ENCODE measurements at places on chromosomes 5 and 9.

DNA sequence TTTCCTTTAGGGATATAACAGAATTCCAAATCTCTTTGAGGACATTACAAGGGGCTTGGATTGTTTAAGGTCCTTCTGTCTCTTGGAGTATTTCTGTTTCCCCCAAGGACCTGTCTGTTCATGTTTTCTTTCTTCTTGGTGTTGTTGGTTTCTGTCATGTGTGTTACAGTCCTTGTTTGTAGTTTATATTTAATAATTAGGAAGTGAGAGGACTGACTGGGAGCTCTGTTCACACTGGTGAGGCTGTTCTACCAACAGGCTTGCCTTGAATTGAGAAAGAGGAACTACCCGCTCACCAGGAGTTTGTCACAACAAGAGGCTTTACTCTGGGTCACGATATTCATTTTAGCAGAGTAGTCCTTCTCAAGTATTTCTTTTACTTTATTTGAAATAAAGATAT is 119.2 kb upstream of the SV2C start:
- no peak for DNase-seq

DNA sequence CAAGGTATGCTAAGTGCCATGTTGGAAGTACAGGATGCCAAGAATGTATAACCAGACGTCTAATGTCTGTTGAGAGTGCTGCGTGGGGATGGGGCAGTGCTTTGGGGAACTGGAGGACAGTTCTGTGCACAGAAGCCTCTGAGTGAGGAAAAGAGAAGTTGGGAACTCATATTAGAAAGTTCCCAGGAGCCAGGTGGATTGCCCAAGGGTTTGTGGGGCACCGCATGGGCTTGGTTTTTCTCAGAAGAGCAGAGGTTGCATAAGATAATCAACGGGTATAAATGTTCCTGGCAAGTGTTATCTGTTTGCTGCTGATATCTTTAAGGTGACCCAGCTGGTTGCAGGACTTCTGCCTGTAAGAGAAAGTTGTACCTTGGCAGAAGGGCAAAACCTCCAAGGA is 13.1 kb downstream of the HRH2 start:
- no peak for DNase-seq

DNA sequence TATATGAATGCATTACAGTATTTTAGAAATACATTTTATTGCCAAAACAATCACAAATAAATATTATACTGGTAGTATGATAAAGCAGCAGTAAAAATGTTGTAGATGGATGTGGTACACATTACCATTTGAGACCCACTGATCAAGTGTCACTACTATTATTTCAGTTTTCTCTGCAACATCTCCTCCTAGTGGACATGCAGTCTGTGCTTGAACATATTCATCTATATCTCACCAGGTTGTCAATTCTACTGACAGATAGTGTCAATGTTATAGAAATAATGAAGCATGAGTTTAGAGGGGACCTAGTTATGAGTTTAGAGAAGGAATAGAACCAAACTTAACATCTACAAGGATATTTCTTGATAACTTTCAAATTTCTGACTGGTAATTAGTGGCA is 39.2 kb upstream of the ELOVL7 start:
- DNase-seq: no peak

- DNase-seq: no peak
Observed at GRCh38 chr5:111278858-111279504, 54.8 kb downstream of the CAMK4 start.

DNA sequence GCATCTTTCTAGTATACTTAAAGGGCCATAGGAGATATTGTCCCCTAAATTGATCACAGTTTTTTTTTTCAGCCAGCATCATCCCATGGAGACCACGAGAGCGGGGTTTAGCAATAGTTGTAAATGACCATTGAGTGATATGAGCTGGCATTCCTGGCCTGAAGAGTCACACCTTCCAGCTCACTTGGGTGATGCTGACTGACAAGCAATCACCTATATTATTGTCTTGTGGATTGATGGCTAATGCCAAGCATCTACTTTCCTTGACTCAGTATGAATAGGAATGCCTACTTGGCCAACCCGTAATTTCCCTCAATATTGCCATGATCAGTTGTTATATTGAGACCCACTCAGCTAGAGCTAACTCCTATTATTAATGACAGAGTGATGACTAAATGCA is 70.5 kb downstream of the ADAMTSL1 start:
- DNase-seq: no peak

GRCh38 chr5:134439210-134439654 is 27.6 kb upstream of the CDKN2AIPNL start:
- DNase-seq: peak; percentile 71

Measured in NCI-H1105 (cell line).